CD4-positive, alpha-beta T cell treated with Interleukin-15 for 1 hour (primary cell): ENCODE measurements at places on chromosomes 4 and X.

GRCh38 chrX:154541589-154541895, 5.1 kb downstream of the G6PD start:
- DNase-seq = no peak

DNA sequence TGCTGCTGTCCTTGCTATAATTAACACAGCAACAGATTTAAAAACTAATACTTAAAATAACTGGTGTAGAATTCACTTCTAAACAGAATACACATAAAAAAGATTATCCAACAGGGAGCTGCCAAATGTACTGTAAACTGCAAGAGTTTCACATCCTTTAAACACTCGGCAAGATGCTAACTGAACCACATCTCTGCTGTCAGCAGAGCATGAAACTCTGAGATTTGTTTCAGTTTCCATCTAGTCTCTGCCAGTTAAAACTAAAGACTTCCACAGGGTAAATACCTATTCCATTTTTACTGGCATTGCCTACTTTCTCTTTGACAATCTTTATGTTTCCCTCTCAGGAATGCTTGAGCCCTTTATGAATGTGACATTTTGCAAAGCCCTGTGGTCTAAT, 127.7 kb downstream of the SLC7A11 start:
- DNase-seq = no peak

- no peak for DNase-seq
These were observed 545.0 kb downstream of the GBA3 start for GRCh38 chr4:23237771-23238170.

- no peak for DNase-seq
These were observed 115.3 kb downstream of the HS3ST1 start for GRCh38 chr4:11313157-11313943.

- DNase-seq = no peak
These were observed 515.8 kb downstream of the INPP4B start for GRCh38 chr4:142330311-142330710.
